Stimulated activated CD8-positive, alpha-beta memory T cell treated with anti-CD3 and anti-CD28 coated beads, Interleukin-4, amount 100 ng/mL, for 24 hours (primary cell): ENCODE measurements at places on chromosomes 4 and X.

GRCh38 chr4:96092151-96092705 lies 252.3 kb downstream of the PDHA2 start:
- no peak for DNase-seq

GRCh38 chrX:119758731-119759247 lies 401 bp downstream of the SOWAHD start:
- peak; percentile 5 for DNase-seq

DNA sequence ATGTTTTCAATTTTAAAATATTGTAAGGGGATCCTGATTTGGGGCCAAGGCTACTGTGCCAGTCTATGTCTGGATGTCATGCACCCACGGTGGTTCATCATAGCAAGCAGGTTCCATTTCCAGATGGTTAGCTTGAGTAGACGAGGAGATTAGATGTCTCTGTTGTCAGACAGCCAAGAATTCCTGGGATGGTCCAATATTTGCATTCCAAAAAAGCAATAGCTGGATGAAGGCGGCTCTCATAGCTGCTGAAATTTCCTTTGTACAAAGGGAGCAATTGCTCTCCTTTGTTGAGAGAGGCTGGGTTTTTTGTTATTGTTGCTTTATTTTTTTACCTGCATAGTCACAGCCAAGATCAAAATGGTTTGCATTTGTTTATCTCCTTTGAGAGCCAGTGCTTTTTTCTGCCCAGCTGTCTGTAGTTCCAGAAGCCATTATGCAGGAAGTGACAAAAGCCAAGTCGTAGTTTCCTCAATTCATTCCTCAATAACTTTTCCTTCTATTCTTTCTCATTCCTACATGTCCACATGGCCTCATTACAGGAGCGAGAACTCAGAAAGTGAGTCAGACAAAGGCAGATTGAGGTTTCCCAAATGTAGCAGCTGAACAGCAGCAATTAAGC lies 107.9 kb downstream of the MMRN1 start:
- no peak for DNase-seq

- no peak for DNase-seq
Observed at GRCh38 chr4:140903522-140904475, 147.6 kb upstream of the TBC1D9 start.

- no peak for DNase-seq
Observed at GRCh38 chr4:121773883-121774282, 8.9 kb upstream of the SMIM43 start.

GRCh38 chrX:147788641-147789350 lies 122.9 kb upstream of the FMR1 start:
- no peak for DNase-seq
